ENCODE measurements at places on chromosomes 1 and 21.

DNA sequence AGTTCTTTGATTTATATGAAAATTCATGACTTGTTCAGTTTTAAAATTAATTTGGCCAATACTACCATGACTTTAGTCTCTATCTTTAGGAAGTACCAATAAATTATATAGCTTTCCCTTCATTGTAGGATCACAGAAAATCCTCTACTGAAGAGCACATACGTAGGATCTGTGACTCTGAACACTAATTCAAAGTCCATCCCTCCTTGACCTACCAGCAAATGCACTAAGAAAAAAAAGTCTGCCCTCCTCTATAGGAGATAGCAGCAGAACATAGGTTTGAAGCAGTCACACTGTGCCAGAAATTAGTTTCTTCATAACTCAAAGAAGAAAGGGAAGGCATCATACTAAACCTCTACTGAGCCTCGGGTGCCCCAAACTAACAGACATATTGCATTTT is 16.5 kb downstream of the BRWD1 start:
- no peak for DNase-seq

GRCh38 chr1:203135636-203136305 is 8.2 kb downstream of the ADORA1 start:
- no peak for DNase-seq

GRCh38 chr1:240824238-240824637 is 212.3 kb upstream of the GREM2 start:
- no peak for DNase-seq

DNA sequence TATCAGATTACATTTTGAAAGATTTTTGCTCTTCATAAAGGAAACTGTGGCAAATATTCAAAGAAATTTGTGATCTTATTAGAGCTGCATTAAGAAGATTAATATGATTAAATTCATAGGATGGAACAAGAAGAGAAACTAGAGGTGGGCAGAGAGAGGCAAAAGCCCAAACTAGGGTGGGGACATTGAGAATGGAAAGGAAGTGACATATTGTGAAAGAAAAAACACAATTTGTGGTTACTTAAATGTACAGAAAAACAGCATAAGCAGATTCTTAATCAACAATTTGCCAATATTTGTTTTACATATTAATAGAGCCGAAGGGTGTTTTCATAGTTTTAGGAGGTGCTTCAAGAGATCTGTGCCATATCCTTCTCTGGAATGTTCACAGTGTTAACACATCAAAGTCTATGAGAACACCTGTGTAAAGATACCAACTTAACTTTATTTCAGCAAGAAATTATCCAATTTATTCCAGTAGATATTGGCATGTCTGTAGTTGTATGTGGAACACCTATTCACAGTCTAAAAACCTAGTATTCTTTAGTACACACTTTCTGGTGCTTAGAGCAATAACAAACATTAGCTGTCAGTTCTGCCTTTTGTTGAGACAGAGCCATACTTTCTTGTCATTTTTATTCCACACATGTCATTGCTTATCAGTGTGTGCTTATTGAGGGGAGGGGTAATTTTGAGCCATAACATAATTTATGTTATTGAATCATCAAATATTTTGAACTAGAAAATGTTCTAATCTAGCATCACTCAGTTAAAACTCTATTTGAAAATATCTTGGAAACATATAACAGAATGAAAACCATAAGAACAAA is 401.5 kb downstream of the PTPRC start:
- DNase-seq = no peak

DNA sequence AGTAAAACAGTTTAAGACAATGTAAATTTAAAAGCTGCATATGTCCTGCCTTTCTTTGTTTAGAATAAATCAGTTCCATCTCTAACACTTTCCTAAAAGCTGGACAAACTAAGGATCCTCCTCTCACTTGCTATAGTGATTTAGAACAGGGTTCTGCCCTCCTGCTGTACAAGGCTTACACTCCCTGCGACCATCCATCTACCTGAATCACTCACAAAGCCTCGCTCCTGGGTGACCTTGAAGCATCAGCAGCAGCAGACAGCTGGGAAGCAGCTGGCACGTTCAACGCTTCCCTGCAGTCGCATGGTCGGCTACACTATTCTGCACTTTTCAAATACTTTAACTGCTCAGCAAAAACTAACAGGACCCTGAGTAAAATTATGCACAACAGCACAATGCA is 128.0 kb downstream of the NTPCR start:
- no peak for DNase-seq

DNA sequence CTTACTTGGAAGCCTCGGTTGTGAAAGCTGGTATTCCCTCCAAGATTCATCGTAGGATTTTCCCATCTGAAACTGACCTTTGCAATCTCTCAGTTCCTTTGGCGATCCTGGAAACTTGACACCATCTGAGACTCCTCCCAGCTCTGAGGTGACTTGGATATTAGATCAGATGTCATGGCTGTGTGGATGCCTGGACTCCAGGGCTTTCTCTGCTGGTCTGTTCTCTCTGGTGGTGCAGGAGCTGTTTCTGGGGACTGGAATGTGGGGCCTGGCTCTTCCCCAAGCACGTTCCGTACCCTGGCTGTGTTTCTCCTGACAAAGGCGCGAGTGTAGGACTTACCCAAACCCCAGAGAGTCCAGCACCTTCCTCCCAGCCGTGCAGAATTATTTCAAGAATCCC is 252.2 kb downstream of the RPS6KC1 start:
- DNase-seq = no peak

DNA sequence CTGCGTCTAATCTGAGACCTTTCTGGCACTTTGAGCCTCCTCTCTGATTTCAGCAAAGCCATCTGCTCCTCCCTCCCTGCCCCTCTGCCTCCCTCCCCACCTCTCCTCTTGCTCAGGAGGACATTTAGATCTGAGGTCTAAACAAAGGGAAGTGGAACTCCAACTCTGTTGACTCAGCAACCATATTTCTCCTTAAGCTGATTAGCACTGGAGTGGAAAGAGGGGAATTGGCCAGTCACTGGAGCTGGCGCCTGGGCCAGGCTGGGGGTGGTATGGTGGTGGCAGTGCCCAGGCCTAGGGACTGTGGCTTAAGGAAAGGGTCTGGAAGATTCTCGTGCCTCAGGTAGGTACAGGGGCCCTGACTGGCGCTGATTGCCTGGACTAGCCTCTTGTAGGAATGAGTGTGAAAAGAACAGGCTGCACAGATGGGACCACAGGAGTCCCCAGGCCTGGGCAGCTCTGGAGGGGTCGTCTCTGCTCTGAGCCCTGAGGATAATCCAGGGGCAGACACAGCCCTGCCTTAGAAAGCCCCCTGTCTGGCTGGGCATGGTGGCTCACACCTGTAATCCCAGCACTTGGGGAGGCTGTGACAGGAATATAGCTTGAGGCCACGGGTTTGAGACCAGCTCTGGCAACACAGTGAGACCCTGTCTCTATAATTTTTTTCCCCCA is 11.9 kb downstream of the SH2D2A start:
- DNase-seq = no peak

- no peak for DNase-seq
Measured at GRCh38 chr1:24385160-24385940, 28.2 kb downstream of the STPG1 start.

GRCh38 chr1:46749404-46749803 is 30.5 kb upstream of the EFCAB14 start:
- no peak for DNase-seq

DNA sequence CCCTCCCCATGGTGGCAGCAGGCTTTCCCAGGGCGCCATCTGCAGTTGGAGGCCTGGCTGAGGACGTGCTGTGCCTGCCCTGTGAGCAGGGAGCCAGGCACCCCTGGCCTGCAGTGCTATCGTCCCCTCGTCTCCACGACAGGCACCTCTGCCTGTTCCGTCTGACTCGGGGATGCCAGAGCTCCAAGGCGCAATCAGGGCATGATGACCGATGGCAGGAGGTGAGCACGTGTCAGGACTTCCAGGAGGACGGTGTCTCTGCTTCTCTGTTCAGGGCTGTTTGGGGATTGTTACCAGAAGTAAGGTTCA is 125.2 kb downstream of the PCBP3 start:
- no peak for DNase-seq

GRCh38 chr1:89733748-89734147 is 87.1 kb upstream of the LRRC8D start:
- DNase-seq = no peak

DNA sequence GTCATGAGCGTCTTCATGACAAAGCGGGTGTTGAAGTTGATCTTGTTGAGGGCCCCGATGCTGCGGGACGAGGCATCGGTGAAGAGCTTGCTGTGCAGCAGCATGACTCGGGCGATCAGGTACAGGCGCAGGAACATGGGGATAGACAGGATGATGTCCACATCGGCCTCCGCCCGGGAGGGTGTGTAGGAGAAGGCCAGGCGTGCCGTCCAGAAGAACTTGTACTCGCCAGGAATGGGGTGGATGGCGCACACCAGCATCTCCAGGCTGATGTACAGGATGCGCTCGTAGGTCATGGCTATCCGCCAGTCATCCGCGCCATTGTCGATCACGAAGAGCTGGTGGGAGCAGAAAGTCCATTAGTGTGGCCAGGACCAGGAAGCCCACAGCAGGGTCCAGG is 98.0 kb downstream of the KCNN3 start:
- DNase-seq = no peak

GRCh38 chr1:214451596-214451995 is 99.8 kb downstream of the PTPN14 start:
- DNase-seq = no peak

GRCh38 chr1:1788646-1789431 is 10.6 kb upstream of the NADK start:
- DNase-seq = no peak

DNA sequence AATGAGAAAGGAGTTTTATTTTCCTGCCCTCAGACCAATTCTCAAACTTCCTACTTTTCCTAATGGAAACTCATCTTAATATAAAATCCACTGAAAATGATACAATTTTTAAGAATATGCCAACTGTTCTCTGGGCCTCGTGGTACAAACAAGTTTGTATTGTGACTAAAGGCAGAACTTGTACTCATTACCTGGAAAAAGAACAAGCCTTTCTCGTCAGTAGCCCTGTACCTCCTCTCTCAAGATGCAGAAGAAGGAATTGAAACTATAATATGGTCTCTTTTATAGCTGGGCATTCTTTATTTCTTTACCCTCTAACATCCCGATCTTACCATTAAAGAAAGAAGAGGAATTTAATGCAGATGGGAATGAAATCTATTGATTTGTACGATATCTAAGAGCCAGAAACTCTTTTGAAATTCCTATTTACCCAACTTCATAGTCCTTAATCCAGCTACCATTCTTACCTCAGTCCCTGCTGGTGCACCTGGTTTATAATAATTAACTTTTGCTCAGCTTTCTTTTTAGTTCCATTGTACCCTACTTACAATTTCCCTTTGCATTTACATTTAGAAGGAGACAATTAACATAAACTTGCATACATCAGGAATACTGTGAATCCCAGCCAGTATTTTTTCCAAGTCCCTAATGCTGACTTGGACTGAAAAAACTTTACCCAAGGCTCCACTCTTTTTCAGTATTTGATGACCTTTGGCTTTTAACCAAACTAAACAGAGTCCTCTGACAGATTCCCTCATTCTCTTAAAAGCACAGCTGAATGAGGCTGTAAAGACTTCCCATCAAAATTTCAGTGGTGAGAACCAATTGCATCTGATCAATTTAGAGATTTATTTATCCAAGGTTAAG is 1162.4 kb downstream of the BRINP3 start:
- no peak for DNase-seq

DNA sequence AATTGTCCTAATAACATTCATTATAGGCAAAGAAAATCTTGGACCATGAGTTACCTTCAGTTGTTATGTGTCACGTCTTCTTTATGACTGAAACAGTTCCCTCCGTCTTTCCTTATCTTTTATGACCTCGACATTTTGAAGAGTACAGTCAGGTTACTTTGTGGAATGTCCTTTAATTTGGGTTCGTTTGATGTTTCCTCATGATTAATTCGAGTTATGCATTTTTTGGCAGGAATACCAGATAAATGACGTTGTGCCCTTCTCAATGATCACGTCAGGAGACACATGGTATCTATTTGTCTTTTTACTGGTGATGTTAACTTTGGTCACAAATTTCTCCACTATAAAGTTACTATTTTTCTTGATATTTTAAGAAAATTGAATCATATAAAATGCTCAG is 17.3 kb upstream of the KLF17 start:
- no peak for DNase-seq

DNA sequence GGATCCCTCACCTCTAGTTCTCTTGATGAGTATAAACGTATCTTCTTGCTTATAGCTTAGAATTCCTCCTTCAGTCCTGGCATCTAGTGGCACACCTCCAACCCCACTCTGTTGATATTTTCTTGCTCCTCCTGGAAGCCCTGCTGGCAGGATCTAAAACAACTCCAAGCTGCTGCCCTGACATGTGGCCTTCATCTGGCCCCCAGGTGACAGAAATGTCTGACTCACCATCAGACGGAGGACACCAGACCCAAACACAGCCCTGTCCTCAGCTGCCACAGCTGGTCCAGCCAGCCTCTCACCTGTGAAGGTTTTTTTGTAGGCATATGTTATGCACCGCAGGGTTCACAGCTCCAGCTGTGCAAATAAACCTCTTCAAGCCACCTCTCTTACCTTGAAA is 53.4 kb downstream of the KRTAP19-8 start:
- no peak for DNase-seq

GRCh38 chr1:30329802-30330557 is 393.4 kb downstream of the MATN1 start:
- DNase-seq = no peak

DNA sequence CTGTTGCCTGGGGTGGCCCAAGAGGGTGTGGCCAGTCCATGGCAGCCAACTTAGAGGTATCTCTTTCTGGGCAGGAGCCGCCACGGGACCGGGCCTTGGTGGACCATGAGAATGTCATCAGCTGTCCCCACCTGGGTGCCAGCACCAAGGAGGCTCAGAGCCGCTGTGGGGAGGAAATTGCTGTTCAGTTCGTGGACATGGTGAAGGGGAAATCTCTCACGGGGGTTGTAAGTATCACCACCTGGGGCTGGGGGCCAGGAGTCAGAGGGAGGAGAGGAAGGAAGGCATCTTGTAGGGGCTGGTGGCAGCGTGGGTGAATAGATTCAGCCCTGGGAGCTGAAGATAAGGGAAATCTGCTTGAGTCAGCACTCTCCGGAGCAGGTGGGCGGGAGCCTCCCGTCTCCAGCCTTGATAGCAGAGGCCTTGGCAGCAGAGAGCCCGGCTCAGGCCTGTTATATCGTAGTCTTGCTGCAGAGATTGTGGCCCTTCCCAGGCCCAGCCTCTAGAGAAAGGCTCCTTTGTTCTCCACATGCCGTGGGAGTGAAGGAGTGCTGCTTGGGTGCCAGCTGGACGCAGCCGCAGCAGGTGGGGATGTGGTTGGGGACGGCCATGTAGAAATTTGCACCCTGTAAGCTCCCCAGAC is 25.4 kb downstream of the PHGDH start:
- no peak for DNase-seq

Data from fibroblast of skin of left quadriceps (primary cell).